Epithelial cell of esophagus (primary cell): ENCODE measurements at places on chromosomes 13 and 19.

GRCh38 chr19:8108560-8109445 is 40.6 kb downstream of the FBN3 start:
- DNase-seq: no peak

DNA sequence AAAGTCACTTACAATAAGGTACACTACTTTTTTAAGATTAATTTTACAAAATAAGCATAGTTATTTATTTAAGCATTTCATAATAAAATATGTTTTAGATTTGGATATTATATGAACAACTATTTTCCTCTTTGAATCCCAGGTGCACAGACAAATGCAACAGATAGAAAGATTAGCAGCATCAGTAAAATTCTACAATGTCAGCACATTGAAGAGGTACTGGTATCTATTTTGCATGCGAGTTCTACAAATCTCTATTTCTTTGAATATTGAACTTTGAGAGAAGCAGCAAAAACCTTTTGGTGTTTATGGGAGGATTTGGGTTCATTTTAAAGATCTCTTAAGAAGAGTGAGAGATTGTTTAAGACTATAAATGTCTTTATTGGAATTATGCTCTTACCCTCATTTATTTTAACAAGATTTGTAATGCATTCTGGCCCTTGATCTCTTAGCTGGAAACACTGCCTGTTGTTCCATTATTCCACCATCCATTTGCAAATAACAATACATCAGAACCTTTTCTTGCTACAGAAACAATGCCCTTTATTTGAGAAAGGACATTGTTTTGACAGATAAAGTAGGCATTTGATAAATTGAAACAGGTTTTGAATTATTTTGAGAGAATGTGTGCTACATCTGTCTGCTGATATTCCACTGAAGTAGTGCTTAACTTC is 558.8 kb upstream of the KLHL1 start:
- no peak for DNase-seq

- DNase-seq: no peak
These were observed 10.8 kb downstream of the RASL11A start for GRCh38 chr13:27281420-27281819.

- DNase-seq: peak; percentile 91
These were observed 32.7 kb downstream of the MBNL2 start for GRCh38 chr13:97254816-97255215.

DNA sequence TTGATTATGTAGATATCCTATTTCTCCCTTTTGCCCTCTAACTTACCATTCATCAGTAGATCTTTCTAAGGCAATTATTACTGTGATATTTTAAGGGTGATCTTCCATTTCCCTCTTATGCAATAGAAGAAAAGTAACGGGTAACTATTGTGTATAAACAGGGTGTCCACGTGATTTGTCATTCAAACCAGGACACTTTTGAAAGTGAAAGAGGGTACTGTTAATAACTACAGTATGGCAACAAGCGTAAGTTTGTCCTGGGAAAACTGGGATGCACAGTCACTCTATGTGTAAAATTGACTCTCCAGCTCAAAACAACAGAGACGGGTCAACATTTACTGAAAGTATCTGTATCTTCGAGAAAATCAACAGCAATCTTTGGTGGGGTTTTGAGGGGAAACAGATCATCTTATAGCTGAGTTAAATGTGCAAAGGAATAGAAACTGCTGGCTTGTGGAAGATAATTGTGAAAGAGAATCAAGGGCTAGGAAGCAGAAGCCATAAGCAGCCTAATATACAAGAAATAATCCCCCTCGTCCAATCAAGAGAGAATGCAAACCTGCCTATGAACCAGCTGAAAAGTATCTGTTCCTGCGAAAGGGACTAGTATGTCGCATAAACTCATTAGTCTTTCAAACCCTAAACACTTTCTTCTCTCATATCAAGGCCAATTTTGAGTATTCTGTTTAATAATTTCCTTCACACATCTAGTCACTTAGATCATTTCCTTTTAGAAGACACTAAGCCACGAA is 126.7 kb downstream of the FOXO1 start:
- DNase-seq: no peak
